ENCODE measurements at places on chromosomes 5 and 9. TPM values are rescaled to one million over a fixed set of nuclear protein-coding genes. Genes with fewer than 3 reads are reported as not detected.

DNA sequence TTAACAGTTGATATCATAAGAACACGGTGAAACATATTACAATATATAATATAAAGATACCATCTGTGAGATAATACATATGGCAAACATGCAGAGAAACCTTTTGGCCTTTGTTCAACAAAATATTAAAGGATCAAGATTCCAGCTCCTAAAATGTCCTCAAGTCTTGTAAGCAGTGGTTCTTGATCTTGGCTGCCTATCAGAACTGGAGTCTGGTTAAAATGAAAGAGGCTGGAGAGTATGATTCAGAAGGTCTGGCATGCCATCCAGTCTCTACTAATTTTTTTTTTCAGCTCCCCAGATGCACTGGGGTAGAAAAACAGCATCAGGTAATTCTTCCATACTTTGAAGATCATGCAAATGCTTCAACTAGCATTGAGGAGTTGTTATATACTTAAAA is 83.2 kb downstream of the TNC start:
- H3K4me3 ChIP-seq, result no peak overlapping the region
- DNase-seq, result no peak
- H3K27me3 ChIP-seq, result no peaks in the 10 kb centered on the region
- H3K27ac ChIP-seq, result peak overlapping the region; percentile 48
- no peaks in the 10 kb centered on the region for H3K36me3 ChIP-seq

DNA sequence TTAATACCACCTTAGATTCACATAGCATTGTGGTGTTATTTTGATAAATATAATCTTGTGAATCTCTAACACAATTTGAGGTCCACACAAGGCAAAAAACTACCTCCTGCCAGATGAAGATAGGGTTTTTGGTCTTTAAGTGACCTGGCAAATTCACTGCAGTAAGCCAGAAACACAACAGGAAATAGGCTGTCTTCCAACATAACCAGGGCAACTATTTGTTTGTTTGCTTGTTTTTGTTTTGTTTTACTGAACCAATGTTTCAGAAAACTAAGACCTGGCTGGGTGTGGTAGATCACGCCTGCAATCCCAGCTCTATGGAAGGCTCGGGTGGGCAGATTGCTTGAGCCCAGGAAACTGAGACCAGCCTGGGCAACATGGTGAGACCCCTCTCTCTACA is 95.5 kb downstream of the USP20 start:
- no peak overlapping the region for H3K27ac ChIP-seq
- H3K36me3 ChIP-seq, result peaks cover 4% of the 10 kb centered on the region
- peaks cover 30% of the 10 kb centered on the region for H3K4me1 ChIP-seq
- no peak for DNase-seq
- no peaks in the 10 kb centered on the region for H3K27me3 ChIP-seq
- H3K4me3 ChIP-seq, result no peak overlapping the region

GRCh38 chr5:172868436-172868923 is 34.4 kb downstream of the ERGIC1 start:
- H3K4me1 ChIP-seq, result peaks cover 15% of the 10 kb centered on the region
- DNase-seq, result no peak
- no peak overlapping the region for H3K4me3 ChIP-seq
- H3K27me3 ChIP-seq, result no peaks in the 10 kb centered on the region

DNA sequence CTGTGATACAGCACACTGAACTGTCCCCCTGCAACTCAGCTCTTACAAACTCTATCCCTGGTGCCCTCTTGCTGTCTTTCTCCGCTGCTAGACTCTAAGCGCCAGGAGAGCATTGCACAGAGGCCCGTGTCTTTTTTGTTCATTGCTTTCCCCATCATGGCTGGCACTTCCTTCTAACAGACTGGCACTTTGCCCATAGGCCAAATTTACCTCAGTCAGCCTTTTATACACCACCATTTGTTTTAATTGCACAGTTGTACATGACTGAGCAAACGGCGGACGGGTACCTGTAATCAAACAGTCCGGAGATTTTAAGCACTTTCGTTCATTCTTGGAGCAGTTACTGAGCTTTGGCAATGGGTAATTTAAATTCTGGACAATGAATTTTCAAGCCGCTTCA is 102.2 kb upstream of the CLINT1 start:
- H3K4me1 ChIP-seq, result peaks cover 36% of the 10 kb centered on the region
- H3K27ac ChIP-seq, result peak overlapping the region; percentile 4
- no peaks in the 10 kb centered on the region for H3K36me3 ChIP-seq
- H3K4me3 ChIP-seq, result no peak overlapping the region
- DNase-seq, result no peak
- H3K27me3 ChIP-seq, result no peaks in the 10 kb centered on the region

DNA sequence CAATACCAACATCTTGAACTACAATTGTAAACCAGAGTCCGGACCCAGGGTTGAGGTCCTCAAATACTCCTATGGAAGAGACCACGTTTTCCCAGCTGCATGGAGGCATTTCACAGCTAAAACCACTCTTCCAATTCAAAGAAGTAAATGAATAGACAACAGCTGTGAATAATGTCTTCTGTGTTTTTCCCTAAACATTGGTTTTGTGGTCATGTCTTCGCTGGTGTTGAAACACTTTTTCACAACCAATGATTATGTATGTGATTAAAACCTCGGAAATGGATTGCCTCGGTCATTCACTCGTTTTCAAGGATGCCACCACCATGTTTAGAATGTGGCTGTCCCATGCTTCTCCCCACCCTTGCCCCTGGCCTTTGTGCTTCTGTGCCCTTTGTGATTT is 9.4 kb upstream of the TENT4A start:
- peak overlapping the region; percentile 81 for H3K27ac ChIP-seq
- no peak for DNase-seq
- H3K27me3 ChIP-seq, result peaks cover 22% of the 10 kb centered on the region
- no peaks in the 10 kb centered on the region for H3K36me3 ChIP-seq

- peaks cover 35% of the 10 kb centered on the region for H3K27me3 ChIP-seq
- no peak overlapping the region for H3K4me3 ChIP-seq
- peak; percentile 63 for DNase-seq
- H3K36me3 ChIP-seq, result no peaks in the 10 kb centered on the region
Observed at GRCh38 chr9:79257228-79257781, 314.5 kb upstream of the TLE4 start.

Gene DPYSL3
- total RNA-seq, result 165 TPM

DNA sequence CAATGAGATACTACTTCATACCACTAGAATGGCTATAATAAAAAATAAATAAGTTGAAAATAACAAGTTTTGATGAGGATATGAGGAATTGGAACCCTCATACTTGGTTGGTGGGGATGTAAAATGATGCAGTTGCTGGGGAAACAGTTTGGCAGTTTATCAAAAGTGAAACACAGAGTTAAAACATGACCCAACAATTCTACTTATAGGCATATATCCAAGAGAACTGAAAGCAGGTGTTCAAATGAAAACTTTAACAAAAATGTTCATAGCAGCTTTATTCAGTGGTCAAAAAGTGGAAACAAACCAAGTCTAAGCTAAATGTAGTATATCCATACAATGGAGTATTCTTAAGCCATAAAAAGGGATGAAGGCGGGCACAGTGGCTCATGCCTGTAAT is 13.1 kb upstream of the LHFPL2 start:
- no peak overlapping the region for H3K27ac ChIP-seq
- no peaks in the 10 kb centered on the region for H3K36me3 ChIP-seq
- no peaks in the 10 kb centered on the region for H3K27me3 ChIP-seq
- H3K4me1 ChIP-seq, result peaks cover 26% of the 10 kb centered on the region
- no peak overlapping the region for H3K4me3 ChIP-seq

DNA sequence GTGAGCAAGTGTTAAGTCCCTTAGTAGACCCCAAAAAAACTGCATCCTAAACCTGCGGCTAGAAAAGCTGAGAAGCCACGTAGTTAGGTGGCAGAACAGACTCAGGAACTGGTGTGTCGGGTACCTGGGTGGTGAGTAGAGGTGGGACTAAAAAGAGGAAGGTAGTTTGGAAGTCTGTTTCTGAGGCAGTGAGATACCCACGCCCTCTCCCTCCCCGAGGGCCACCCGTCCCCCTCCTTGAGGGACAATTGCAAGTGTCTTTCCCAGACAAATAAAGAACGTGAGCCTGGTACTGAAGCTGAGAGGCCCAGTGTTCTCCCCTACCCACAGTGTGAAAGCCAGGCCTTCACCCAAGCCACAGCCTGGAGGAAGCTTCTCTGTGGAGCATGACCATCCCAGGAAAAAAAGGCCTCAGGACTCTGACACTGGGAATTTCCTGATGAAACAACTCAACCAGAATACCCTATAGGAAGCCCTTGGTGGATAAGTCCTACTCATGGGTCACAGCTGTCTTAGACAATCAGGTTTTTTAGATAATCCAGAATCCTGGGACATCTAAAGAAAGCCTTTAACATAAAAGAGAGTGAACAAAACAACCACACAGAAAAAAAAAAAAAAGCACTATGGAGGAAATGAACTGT is 7.0 kb upstream of the CD74 start:
- no peak overlapping the region for H3K27ac ChIP-seq
- DNase-seq, result no peak
- no peak overlapping the region for H3K4me3 ChIP-seq

Gene RASEF
- total RNA-seq, result 3.7 TPM

DNA sequence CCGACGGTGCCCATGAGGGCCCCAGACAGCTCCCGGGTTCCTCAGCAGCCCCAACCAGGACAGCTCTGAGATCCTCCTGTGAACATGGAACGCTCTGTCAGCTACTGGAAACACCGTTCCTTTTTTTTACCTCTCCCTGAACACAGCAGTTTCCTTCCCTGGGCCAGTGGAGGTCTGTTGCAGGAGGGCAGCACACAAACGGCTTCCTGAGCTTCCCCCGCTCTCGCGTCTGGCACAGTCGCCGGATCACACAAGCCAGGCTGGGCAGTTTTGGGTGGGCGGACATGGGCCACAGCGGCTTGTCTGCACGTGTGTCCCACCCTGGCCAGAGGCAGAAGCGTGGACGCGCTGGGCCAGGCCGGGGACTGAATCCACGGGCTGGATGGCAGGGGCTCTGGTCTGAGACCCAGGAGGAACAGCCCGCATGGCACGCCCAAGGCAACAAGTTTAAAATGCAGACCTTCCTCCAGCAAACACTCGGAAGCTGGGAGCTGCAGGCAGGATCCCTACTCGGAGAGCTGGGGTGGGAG is 106.8 kb upstream of the SARDH start:
- no peak for DNase-seq
- no peak overlapping the region for H3K4me3 ChIP-seq
- peaks cover 41% of the 10 kb centered on the region for H3K4me1 ChIP-seq

DNA sequence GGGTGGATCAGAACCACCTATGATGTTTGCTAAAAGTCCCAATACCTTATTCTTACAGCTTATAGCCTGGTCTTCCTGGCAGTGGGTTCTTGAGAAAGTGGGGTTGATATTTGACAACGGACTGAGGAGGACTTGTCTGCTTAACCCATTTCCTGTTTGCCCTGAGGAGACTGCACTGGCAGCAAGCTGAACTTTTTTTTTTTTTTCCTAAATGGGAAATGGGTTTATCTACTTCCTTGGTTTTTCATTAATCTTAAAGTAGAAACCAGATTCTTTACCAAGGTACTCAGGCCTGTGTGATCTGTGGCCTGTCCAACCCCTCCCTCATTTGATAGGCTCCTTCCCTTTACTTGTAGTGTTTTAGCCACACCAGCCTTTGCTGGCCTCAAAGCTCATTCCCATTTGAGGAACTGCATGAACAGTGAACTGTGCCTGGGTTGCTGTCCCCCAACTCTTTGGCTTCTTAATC is 47.1 kb downstream of the C9orf57 start:
- no peak for DNase-seq
- no peak overlapping the region for H3K4me3 ChIP-seq

GRCh38 chr9:18499062-18499461 is 25.1 kb downstream of the ADAMTSL1 start:
- DNase-seq, result no peak

Gene BHMT2
- total RNA-seq, result not detected

DNA sequence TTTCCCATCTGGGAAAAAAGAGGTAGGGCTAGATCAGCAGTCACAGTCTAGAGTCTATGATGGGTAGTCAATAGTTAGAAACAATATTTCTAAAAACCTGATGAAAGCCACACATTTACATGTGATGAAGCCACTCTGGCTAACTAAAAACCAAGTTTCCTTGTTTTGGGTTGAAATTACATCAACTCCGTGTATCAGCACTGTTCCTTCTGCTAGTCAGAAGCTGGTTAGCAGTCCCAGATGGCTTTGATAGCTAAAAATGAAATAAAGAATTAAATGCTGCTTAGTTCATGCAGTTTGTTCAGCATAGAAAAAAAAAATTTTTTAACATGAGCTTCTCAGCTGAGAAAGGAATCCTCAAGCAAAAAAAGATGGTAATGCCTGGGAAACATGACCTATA is 136.7 kb downstream of the FAM114A2 start:
- peaks cover 5% of the 10 kb centered on the region for H3K4me1 ChIP-seq
- H3K27me3 ChIP-seq, result peaks cover 1% of the 10 kb centered on the region
- H3K36me3 ChIP-seq, result no peaks in the 10 kb centered on the region
- DNase-seq, result no peak
- H3K4me3 ChIP-seq, result no peak overlapping the region
- H3K27ac ChIP-seq, result no peak overlapping the region

Gene CAMLG
- 49.2 TPM for total RNA-seq

Gene GGTA1
- total RNA-seq, result 0.22 TPM

DNA sequence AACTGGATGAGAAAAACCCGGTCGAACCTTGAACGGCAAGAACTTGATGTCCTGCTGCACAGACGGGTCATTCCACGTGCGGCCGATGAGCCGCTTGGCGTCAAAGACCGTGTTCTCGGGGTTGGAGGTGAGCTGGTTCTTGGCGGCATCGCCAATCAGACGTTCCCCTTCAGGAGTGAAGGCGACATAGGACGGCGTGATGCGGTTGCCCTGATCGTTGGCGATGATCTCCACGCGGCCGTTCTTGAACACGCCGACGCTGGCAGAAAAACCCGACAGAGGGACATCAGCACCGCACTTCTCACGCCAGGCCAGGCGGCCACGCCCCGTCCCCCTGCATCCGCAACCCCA is 519 bp downstream of the HSPA5 start:
- DNase-seq, result no peak
- H3K4me3 ChIP-seq, result peak overlapping the region; percentile 90
- no peaks in the 10 kb centered on the region for H3K27me3 ChIP-seq
- peaks cover 47% of the 10 kb centered on the region for H3K4me1 ChIP-seq
- peak overlapping the region; percentile 98 for H3K27ac ChIP-seq

Gene CDH18
- total RNA-seq, result 3.7 TPM

DNA sequence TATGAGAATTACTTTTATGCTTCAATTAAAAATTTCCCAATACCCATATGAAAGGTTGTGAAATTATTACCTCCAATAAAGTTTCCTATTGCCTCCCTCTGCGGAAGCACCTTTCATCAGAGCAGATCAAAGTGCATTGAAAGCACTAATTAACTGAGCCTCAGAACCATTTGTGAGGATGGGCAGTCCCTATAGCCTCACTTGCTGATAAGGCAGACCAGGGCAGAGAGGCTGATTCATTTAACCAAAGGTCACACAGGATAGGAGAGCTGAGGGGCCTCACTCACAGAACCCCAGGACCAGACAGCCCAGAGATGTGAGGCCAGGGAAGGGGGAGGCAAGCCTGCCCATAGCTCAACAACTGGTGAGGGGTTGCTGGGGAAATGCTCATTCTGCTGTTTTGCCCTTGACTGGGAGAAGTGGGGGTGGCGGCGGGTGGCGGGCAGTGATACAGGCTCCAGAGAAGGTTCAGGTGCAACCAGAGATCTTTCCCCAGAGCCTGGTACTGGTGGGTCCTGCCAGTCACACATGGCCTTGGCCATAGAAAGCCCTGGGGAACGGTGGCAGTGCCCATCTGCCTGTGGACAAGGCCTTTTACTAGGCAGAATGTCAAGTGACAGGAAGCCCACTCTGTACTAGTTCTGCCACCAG is 57.9 kb downstream of the MACROH2A1 start:
- H3K4me3 ChIP-seq, result no peak overlapping the region
- DNase-seq, result no peak
- H3K27ac ChIP-seq, result peak overlapping the region; percentile 44
